Mesothelial cell of epicardium (in vitro differentiated cells): ENCODE measurements at places on chromosomes 3 and 15. TPM values are rescaled to one million over a fixed set of nuclear protein-coding genes. Genes with fewer than 3 reads are reported as not detected.

IMPG2 gene
- total RNA-seq: 0.59 to 0.69 TPM (median 0.69 TPM) in 3 replicates

- peaks cover 30% of the 10 kb centered on the region for H3K36me3 ChIP-seq
- H3K27me3 ChIP-seq: no peaks in the 10 kb centered on the region
- H3K4me1 ChIP-seq: peaks cover 3% of the 10 kb centered on the region
- no peak overlapping the region for H3K27ac ChIP-seq
Observed at GRCh38 chr3:38015485-38015884, 14.0 kb downstream of the PLCD1 start.

BUB1B gene
- 29.0 to 38.2 TPM (median 35.5 TPM) in 3 replicates for total RNA-seq

- no peak for DNase-seq
- no peak overlapping the region for H3K4me3 ChIP-seq
- H3K27me3 ChIP-seq: no peaks in the 10 kb centered on the region
Observed at GRCh38 chr15:74213858-74214284, 11.3 kb upstream of the STRA6 start.

DNA sequence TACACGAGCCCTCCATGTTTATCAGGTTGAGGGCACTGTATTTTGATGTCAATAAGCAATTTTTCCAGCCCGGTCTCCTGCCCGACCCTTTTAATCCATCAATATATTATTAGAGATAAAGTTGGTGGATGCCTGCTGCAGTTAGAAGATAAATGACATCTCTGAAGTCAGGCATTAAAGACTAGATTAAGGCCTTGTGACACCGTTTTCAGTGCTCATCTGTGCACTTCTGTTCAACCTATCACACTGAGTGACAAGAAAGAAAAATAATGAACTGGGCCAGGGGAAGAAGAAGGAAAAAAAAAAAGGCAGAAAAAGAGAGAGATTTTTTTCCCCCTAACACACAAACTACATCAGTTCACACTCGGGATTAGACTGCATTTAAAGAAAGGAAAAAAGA is 371.8 kb downstream of the IL20RB start:
- no peaks in the 10 kb centered on the region for H3K27me3 ChIP-seq
- H3K4me1 ChIP-seq: no peaks in the 10 kb centered on the region
- H3K36me3 ChIP-seq: no peaks in the 10 kb centered on the region
